Activated T-cell treated with anti-CD3 and anti-CD28 coated beads for 24 hours (primary cell): ENCODE measurements at places on chromosomes 16 and 17.

DNA sequence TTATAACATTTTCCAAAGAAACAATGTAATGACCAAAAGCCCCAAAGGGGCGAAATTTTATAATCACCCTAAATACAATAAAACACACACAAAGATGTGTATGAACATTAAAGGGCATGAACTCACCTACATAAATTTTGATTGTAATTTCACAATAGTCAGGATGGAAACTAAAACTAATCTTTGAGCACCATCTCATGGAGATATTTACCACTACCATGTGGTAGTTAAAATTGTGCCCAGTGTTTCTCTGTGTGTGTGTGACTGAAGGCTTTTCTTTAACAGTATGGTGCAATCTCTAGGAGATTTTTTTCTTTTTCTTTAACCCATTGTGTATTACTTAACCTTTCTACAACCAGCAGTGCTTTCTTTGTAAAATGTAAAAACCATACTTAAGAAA lies 19.7 kb upstream of the MEIOC start:
- DNase-seq, result no peak

DNA sequence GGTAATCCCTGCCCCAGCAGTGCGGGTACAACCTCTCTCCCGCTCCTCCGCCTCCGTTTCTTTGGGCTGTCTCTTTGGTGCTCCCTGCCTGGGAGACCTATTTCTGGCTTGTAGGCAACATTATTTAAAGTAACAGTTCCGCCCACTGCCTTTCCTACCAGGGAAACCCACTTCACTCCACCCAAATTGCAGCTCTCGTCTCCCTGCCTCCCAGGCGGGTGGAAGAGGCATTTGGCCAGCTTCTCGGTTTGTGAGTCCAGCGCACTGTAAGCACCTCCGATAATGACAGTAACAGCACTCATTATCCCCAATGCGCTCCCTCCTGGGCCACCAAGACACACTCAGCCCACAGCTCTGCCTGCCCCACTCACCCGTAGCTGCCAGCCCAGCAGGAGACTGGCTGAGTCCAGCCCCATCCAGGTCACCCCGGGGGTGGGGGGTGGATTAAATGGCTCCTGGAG lies 165.1 kb upstream of the CDC42EP4 start:
- DNase-seq, result no peak

DNA sequence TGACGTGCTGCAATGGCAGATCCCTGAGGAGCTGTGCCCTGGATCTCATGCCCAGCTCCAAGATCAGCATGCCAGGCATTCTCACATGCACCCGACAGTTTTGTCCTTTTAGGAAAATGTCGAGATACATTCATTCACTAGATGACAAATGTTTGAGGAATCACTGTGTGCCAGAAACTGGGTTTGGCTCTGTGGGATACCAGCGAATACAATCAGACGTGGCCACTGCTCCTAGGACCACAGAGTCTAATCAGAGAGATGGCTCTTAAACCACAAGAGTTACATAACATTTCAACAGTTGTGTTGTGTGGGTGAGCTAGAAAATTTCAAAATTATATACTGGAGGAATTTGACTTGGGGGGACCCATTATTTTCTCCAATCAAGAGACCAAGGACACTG lies 579.7 kb downstream of the CDH13 start:
- no peak for DNase-seq

DNA sequence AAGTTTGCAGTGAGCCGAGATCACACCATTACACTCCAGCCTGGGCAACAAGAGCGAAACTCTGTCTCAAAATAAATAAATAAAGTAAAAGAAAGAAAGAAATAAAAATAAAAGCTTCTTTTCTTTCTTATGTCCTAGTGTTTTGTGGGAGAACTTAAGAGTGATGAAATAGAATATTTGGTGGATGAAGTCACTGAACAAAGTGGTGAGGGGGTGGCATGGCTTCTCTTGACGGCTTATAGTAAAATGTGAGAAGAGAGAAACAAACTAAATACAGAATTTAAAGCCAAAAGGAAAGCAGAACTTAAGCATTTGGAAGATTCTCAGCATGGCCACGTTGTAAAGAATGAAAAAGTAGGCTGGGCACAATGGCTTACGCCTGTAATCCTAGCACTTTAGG lies 15.3 kb downstream of the SGF29 start:
- DNase-seq, result no peak

- no peak for DNase-seq
These were observed 4.8 kb downstream of the HSPB9 start for GRCh38 chr17:42127414-42127813.

DNA sequence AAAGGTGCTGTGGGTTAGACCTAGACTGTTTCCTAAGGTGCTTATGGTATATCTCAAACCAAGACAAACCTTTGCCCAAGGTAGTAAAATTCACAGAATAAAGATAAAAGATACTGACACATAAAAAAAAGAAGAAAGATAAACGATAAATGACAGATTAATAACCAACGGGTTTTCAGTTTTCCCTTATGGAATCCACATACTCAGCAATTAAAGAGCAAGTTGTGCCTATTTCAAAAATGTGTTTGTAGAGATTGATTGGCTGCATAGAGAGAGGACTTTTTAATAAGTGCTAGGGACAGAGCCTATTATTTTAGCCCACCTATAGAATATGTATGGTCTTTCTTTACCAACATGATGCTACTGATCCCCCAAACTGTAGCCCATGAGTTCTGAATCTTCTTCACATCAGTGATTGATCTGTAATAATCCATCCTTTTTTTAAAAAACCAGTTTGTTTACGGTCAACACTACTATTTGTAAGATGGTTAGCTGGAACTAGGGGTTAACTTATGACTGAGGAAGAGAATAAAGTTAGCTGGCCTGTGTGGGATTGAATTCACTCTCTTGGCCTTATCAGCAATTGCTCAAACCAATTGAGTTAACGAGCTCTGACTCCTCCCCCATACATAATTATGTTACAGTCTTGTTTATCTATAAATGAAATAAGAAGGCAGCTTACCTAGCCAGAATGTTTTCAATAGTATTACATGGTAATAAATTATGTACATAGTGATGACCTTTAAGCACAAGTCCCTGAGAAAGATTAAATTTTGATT lies 53.8 kb downstream of the SNX11 start:
- no peak for DNase-seq

DNA sequence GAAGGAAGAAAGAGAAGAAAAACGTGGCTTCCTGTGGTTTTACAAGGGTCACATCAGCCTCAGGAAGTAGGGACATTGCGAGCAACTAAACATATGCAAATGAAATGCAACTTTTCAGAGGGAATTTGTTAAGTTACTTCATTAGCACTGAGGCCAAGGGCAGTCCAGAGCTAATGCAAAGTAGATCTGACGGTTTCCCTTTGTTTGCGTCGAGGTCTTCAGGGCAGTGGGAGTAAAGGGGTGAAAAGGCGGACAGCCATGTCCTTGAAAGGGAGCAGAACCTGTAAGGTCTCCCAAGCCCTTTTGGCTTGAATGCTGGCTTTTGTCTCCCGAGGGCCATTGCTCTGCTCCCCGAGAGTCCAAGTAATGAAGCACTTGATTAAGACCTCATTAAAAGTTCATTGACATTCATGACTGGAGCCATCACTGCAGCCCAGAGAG lies 85.0 kb downstream of the PMP22 start:
- no peak for DNase-seq

GRCh38 chr17:82083009-82083408 lies 15.0 kb downstream of the FASN start:
- DNase-seq, result no peak

DNA sequence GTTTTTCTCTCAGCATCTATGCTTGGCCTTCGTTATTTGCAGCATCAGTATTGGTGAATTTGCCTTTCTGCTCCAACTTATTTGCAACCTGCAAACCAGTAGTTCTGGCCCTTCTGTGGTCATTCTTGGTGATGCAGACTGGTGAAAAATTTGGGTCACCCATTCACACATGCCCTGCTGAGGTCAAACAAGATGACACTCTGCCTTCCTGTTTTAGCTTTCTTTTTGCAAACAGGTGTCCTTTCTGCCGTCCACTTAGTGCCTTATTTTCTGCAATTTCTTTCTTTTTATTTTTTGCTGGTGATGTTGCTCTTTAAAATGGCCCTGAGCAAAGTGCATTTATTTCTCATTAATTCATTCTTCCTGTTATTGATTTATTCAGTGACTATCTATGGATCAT lies 31.3 kb downstream of the PLCG2 start:
- no peak for DNase-seq

- no peak for DNase-seq
These were observed 11.8 kb upstream of the MTSS2 start for GRCh38 chr16:70697594-70698170.

- DNase-seq, result no peak
These were observed 604.7 kb upstream of the SOX9 start for GRCh38 chr17:71516149-71516548.

GRCh38 chr17:2347805-2348685 lies 10.7 kb downstream of the SGSM2 start:
- no peak for DNase-seq

GRCh38 chr17:6070913-6071511 lies 833 bp downstream of the WSCD1 start:
- DNase-seq, result no peak

DNA sequence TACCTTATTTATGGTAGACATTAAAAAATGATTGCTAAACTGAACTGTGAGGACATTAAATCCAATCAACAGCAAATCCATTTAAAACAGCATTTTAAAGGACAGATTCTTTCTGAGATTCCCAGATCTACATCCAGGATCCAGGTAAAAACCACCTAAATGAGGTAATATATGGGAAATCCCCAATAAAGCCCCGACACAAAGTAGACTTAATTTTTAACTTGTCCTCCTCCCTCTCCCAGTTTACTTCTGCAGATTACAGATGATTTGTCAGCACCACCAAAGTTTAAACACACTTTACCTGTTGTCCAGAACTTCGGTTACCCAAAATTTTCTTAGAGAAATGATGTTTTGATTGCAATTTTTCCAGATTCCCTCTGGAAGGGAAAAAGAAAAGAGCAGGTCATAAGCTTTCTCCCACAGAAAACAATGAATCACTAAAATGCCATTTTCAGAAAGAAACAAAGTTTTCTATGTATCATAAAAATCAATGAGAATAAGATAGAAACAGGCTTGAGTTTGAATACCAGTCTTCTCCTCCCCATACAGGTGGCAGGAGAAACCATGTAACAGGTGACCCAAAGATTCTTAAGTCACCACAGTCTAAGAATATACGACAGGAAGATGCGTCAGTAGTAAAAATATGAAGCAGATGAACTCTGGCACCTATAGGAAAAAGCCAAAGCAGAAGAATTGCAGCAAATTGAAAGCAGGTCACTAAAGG lies 22.8 kb downstream of the GJC1 start:
- DNase-seq, result no peak

DNA sequence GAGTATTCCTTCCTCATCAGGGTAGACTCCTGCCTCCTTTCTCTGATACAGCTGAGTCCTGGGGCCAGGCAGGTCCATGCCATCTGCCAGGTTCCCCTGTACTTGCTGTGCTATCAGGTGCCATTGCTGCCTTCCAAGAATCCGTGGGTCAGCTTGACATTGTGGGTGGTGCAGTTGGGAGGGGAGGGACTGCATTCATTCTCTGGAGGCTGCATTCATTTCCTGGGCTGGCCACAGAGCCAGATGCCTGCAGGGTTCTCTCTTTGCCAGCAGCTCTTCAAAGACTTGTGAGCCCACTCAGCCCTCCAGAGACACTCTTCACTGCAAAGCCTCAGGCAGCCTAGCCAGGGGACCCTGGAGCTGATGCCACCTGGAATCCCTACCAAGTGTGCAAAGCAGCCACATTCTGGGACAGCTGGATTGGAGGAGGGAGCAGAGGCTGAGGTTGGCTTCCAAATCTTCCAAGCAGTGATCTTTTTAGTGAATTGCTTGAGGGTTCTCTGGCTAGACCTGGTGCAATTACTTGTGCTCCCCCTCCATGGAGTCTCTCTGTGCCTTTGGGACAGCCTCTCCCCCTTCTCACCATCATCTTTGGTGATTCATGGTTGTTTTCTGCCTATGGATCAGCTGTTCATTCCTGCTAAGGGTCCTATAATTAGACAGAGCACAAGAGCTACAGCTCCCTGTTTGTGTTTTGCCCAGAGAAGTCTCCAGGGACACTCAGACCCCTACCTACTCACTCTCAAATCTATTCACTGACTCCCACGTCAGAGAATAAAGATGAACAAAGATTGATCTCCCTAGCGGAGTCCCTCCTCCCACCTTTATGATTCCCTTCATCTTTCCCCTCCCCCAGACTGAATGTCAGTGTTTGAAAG lies 20.9 kb downstream of the ANKFN1 start:
- DNase-seq, result no peak

DNA sequence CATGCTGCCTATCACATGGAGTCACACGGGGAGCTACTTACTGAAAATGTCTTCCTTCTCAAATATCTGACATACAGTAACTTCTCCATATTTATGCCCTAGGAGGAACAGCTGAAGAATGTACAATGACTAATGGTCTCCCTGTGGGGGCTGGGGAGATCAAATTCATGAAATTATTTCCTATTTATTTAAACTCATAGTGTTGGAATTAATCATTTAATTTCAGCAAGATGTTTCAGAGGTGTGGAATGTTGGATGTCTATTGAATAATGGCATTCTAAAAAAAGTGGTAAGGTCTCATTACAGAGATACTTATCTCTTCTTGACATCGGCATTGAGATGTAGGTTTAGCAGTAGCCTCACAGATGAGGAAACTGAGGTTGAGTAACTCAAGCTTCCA lies 214.3 kb upstream of the CDH11 start:
- no peak for DNase-seq

GRCh38 chr17:66025551-66025950 lies 166.4 kb downstream of the CEP112 start:
- no peak for DNase-seq

- DNase-seq, result no peak
These were observed 49.6 kb upstream of the NKD1 start for GRCh38 chr16:50498431-50499155.

DNA sequence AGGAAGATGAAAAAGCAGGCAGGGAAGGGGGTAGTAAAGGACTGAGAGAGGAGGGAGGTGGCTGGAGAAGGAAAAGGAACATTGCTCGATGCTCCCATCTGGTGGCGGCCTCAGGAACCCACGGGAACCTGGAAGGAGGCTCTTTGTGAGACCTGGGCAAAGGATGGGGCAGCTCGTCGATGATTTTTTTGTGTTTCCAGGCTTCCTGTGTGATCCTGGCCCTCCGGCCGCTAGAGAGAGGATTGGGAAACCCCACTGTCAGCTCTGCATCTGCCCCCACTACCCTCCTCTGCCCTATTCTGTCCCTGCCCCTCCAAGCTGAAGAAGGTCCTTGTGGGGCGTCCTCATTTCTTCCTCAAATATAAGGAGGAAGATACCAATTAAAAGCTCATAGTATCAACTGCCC lies 6.6 kb downstream of the WFIKKN2 start:
- peak; percentile 23 for DNase-seq

- no peak for DNase-seq
These were observed 84.3 kb downstream of the TMEM132E start for GRCh38 chr17:34663714-34664113.
